ENCODE measurements at places on chromosomes 1 and 21.

DNA sequence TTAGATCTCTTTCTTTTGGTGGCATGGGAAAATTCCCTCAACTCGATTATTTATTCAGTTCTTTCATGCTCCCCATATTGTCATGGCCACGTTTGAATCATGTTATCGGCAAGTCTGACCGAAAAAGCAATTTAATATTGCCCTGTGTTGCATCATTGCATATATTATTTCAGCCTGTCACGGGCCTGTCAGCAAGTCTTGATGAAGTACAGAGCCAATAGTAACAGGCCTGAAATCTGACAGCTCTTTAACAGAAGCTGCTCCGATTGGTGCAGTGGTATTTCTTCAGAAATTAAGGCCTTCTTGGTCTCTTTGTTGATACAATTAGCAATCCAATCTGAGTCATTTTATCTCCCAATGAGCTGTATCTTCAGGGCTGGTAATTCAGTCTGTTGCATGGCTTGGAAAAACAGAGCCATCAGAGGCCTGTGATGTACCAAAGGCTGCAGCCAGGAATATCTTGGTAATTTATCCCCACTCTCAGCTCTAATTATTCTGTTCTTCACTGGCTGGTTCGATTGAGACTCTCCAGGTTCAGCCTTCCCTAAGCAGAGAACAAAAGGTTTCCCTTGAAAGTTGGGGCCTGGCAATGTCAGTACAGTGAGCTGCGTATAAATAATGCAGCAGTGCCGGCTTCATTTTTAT, 149.5 kb downstream of the FGGY start:
- DNase-seq = no peak

GRCh38 chr1:53643881-53644390, 95.0 kb downstream of the GLIS1 start:
- DNase-seq = no peak

GRCh38 chr1:112711041-112711440, 4.1 kb downstream of the PPM1J start:
- no peak for DNase-seq

GRCh38 chr1:119655154-119655553, 7.1 kb upstream of the ZNF697 start:
- no peak for DNase-seq

DNA sequence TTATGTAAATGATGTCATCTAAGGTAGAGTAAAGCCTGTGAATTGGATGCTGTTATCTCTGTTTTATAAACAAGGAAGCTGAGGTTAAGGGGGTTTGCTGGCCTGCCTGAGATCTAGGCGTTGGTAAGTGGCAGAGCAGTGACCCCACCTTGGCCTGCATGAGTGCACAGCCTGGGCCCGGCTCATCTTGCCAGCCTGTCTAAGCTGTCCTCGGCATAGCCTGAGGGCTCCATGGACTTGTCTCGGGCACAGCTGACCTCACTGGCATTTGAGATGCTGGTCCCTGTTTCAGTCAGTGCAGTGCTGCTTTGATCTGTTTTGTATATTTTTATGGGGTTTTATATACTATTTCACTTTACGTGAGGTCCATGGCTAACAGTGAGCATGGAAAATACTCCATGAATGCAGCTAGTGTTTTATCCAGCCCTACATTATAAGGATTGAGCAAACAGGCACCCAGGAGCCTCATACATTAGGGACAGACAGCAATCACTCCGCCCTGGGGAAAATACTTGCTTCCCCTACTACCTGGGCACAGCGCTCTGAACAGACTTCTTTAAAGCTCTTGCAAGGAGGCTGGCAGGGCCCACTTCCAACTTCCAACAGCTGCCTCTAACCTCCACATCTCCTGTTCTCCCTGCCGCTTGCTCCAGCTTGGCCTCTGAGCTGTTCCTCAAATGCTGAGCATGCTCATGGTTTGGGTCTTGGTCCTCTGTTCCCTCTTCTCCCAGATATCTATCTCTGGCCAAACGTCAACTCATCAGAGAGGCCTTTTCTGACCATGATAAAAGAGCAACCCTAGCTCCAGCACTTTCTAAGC, 150.6 kb upstream of the HMGB4 start:
- no peak for DNase-seq

DNA sequence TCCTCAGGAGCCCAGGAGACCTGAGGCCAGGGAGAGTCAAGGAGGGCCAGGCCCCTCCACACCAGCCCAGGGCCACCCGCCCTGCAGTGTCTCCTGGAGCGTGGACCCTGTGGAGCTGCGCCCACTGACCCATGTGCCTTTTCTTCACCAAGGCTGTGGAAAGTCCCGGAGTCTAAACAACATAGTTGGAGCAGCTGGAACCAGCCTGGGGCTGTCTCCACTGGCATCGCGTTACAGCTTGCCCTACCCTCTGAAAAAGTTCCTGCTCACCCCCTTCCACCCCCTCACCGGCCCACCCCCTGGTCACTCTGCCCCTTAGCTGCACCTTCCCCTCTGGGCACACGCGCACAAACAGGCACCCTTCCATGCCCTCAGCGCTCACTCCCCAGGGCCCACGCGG, 18.3 kb downstream of the KCNC4 start:
- DNase-seq = no peak

GRCh38 chr1:217431395-217431794, 199.5 kb downstream of the GPATCH2 start:
- DNase-seq = no peak

- no peak for DNase-seq
Observed at GRCh38 chr1:243916160-243916559, 66.1 kb upstream of the AKT3 start.

DNA sequence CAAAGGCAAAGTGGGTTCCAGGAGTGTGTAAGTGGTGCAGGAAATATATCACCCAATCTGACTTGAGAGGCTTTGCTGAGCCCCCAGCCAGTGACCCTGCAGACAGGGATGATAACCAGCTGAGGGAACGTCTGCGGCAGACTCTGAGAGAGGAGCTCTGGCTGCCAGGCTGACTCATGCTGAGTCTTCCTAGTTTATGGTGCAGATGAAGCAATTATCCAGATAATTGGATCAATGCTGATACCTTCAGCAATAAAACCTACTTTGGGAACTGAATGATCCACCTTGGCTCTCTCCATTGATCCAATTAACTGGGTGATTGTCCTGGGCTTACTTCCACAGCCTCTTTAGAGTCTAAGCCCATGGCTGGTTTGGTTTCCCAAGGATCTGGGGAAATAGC, 7.3 kb downstream of the C8B start:
- DNase-seq = no peak

DNA sequence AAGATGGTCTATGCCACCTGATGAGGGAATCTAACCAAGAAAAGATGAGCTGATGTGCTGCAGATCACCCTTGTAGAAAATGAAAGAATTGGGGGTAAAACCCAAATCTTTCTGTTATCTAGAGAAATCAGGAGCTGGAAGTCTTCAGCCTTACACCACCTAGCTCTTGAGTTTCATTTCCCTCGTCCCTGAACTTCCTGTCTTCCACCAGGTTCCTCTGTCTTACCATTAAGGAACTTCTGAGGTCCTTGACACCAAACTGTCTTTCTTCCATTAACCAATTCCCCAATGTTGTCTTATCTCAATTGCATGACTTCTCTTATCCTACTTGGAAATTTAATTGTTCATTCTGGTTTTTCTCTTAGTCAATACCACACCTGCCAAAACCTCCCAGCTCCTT, 31.5 kb downstream of the LPAR3 start:
- no peak for DNase-seq

DNA sequence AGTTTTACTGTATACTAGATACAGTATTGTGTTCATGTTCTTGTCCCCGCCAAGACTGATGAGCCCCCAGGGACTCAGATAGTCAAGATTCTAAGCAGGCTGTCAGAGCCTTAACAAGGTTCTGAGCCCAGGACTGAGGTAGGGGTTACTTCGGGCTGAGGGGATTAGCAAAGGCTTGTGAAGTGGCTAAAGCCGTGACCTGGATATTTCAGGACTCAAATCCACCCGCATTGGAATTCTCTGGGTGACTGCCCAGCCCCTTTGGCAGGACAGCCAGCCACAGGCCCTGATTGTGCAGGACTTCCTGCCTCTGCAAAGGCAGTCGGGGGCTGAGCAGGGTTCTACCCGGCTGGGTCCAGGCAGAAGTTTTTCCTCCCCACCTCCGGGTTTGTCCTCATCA, at the start of gene PLA2G5:
PLA2G5 (plus strand) TSS at position 321 of the 400 bp plus-strand sequence. CDS start 14,637 bp downstream, outside the sequence.
- DNase-seq = no peak

DNA sequence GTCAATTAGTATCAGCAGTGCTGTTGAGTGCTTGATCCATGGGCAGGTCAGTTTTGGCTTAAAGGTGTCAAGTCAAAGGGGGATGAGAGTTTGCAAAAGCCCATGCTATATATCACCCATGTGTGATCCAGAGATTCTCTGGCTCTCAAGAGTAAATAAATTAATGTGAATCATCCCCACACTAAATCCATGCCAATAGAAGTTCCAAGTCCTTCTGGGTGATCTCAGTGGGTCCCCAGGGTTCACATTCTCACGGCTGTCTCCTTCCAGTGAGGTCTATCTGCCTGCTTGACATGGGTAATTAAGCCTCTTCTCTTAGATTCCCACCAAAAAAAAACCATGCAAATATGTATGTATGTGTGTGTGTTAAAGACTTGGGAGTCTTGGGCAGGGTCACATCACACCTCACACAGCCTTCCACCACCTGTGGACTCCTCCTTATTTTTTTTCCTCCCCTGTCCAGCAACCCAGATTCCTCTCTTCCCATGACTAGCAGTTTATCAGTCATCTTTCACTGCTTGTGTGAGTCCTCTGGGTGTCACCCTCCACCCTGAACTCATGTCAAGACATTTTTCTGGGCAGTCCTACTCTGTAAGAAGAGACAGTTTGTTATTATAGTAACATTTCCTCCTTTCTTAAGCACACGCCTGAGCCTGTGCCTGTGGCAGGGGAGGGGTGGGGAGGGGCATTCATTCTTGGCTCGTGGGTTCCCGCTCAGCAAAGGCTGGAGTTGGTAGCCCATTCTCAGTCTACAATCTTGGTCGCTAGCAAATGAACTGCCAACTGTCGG, 14.3 kb upstream of the S100A11 start:
- no peak for DNase-seq

DNA sequence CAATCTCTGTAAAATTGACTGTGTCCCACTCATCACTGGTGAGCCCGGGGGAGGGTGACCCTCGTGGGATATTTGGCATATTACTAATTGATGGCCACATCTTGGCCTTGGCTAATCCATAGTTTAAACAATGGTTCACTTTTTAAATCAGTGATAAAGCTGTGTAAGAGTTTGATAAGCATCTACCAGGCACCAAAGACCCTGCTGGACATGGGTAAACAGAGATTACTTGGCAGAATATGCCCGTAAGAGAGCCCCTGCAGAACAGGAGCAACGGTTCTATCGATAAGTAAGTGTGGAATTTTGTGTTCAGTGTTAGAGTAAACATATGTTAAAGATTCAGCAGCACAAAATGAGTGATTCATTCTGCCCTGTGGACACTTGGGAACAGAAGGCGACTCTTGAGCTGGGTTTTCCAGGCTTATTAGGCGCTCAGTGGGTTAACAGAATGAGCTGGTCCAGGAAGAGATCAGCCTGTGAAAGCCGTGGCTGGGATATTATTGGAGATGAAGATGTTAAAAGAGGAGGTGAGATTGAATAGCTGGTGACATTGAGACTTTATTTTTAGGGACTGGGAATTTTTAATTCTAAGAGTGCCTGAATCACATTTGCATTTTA, 55.9 kb downstream of the CNST start:
- DNase-seq = no peak

DNA sequence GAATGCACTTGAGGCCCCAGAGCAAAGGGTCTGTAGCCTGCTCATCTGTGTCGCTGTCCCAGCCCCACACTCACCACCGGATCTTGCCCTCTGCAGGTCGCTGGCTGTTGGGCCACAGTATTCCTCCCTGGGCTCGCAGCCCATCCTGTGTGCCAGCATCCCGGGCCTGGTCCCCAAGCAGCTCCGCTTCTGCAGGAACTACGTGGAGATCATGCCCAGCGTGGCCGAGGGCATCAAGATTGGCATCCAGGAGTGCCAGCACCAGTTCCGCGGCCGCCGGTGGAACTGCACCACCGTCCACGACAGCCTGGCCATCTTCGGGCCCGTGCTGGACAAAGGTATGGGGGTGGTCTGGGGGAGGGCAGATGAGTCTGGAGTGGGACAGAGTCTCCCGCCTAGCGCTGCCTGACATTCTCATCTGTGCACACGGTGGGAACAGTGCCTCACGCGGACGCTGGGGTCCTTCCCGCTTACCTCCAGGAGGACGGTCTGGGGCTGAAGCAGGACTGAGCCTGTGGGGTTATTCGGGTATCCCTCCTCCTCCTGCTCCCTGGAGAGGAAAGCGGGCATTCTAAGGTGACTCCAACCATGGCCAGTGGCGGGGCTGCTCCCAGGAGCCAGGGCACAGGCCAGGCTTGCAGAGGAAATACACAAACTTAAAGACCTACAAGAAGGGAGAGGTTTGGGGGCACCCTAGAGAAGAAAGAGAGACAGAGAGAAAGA, 15.9 kb downstream of the WNT3A start:
- DNase-seq = no peak

- DNase-seq = no peak
Observed at GRCh38 chr1:7621334-7622219, 149.5 kb upstream of the VAMP3 start.

GRCh38 chr1:41481109-41481775, 3.2 kb downstream of the EDN2 start:
- DNase-seq = no peak

- DNase-seq = no peak
Observed at GRCh38 chr1:214071469-214071868, 83.7 kb downstream of the PROX1 start.

GRCh38 chr1:109630898-109631512, 11.4 kb downstream of the AMPD2 start:
- DNase-seq = no peak

DNA sequence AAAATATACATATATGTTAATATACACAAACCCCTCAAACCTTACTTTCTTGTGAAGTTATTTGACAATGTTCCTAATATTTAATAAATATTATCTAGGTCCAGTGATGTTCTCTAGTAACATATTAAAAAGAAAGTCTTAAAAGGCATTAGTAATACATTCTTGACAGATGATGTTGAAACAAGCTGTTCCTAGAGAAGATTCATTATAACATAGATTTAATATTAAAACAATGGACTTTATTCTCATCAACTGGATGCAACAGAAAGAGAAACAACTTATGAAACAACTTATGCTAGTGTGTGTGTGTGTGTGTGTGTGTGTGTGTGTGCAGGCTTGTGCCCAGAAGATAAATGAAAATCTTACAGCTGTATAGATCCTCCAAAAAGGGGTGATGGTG, 68.5 kb upstream of the PLXNA2 start:
- DNase-seq = no peak

DNA sequence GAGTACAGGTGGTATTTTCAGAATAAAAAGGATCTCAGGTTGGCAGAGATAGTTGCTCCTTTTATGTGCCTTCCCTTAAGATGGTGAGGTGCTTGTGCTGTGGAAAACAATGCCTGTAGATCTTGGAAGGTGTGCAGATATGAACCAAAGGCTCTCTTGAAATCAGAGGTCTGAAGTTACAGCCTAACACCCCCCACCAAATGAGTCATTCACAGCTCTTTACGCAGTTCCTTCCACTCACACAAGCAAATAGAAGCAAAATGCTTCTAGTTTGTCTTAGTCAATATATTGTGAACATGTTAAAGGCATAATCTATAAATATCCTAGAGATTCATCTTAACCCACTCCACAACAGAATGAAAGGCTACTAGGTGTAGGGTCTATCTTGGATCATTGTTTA, 128.9 kb upstream of the NR5A2 start:
- DNase-seq = no peak

Measured in cortex of kidney (tissue), 1 donor.